ENCODE measurements at places on chromosomes 4 and X. TPM values are rescaled to one million over a fixed set of nuclear protein-coding genes. Genes with fewer than 3 reads are reported as not detected.

- H3K4me3 ChIP-seq: no peak overlapping the region
- no peak overlapping the region for H3K27ac ChIP-seq
- DNase-seq: no peak
- no peaks in the 10 kb centered on the region for H3K4me1 ChIP-seq
Measured at GRCh38 chr4:154625971-154626370, 13.5 kb upstream of the FGG start.

- peak; percentile 88 for DNase-seq
- H3K4me3 ChIP-seq: peak overlapping the region; percentile 82
- H3K27ac ChIP-seq: peak overlapping the region; percentile 26
- H3K4me1 ChIP-seq: peaks cover 9% of the 10 kb centered on the region
- H3K36me3 ChIP-seq: no peaks in the 10 kb centered on the region
Measured at GRCh38 chr4:54091637-54092404, 8.1 kb upstream of the GSX2 start.

DNA sequence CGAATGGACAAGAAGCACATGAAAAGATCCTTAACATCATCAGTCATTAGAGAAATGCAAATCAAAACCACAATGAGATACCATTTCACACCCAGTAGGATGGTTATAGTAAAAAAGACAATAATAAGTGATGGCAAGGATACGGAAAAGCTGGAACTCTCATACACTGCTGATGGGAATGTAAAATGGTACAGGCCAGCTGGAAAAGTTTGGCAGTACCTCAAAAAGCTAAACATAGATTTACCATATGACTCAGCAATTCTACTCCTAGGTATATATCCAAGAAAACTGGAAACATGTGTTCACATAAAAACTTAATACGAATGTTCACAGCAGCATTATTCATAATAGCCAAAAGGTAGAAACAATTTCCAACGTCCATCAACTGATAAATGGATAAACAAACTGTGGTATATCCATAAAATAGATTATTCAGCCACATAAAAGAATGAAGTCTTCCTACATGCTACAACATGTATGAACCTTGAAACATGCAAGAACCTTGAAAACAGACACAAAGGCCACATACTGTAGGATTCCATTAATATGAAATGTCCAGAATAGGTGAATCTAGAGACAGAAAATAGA lies 11.9 kb downstream of the RPS6KA3 start:
- no peaks in the 10 kb centered on the region for H3K36me3 ChIP-seq
- no peak overlapping the region for H3K27ac ChIP-seq

DNA sequence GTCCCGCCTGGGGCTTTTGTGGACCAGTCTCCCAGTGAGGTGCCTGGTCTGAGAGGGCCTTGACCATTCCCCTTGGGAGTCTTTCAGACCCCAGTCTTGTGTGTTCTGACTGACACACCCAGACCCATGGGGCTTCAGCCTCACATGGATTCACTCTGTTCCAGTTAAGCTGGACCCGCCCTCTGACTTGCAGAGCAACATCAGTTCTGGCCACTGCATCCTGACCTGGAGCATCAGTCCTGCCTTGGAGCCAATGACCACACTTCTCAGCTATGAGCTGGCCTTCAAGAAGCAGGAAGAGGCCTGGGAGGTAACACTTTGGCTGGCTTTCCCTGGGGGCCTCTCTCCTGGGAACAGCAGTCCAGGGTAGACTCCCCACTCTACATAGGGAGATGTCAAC lies 6.8 kb downstream of the IL9R start:
- no peaks in the 10 kb centered on the region for H3K27me3 ChIP-seq
- H3K27ac ChIP-seq: no peak overlapping the region
- no peak for DNase-seq

DNA sequence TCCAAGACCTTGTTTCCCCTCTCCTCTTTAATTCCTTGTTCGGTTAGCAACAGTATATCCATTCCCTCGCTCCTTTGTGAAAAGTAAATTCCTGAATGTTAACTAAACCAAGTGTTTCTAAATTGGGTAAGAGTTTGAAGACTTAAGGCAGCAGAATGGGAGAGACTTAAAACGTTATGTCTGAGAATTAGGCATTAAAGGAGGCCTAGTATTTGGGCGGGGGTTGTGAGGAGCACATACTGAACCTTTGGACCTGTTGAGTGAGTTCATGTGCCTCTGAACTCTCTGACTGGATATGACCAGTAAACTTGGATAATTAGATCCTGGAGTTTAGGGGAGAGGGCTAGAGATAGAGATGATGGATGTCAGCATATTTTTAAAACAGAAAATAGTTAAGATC lies 1.2 kb downstream of the MSMO1 start:
- H3K4me3 ChIP-seq: peak overlapping the region; percentile 72
- peaks cover 12% of the 10 kb centered on the region for H3K4me1 ChIP-seq
- no peak overlapping the region for H3K27ac ChIP-seq
- H3K36me3 ChIP-seq: no peaks in the 10 kb centered on the region

DNA sequence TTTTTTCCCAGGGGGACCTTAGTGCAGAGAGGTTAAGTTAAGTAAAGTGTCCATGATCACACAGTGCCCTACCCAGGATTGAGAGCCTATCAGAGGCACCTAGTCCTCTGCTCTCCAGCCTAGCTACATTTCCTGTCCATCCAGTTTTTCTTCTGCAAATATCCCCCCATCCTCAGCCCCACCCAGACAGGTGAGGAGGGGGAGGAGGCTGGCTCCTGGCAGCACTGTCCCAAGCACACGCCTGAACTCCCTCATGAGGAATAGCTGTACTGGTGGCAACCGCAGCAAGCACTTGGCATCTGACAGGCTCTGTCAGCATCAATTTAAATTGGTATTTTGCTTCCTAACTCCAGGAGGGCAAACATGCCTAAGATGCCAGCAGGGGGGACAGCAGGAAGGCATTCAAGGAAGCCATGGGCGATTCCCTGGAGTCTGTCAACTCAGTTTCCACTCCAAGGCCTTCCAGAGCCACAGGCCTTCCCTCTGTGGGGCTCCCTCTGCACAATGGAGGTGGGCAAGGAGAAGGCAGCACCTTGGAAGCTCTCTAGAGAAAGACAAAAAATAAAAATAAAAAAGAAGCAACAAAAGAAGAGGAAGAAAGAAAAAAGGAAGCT lies 6.4 kb upstream of the FRMPD3 start:
- H3K27me3 ChIP-seq: no peaks in the 10 kb centered on the region
- H3K36me3 ChIP-seq: no peaks in the 10 kb centered on the region
- DNase-seq: no peak
- H3K27ac ChIP-seq: no peak overlapping the region

- no peak overlapping the region for H3K27ac ChIP-seq
- no peak for DNase-seq
- no peak overlapping the region for H3K4me3 ChIP-seq
- H3K36me3 ChIP-seq: no peaks in the 10 kb centered on the region
- H3K27me3 ChIP-seq: no peaks in the 10 kb centered on the region
Measured at GRCh38 chrX:41877167-41877566, 46.2 kb downstream of the CASK start.

- no peaks in the 10 kb centered on the region for H3K27me3 ChIP-seq
- no peaks in the 10 kb centered on the region for H3K36me3 ChIP-seq
- H3K27ac ChIP-seq: no peak overlapping the region
- no peak overlapping the region for H3K4me3 ChIP-seq
- no peaks in the 10 kb centered on the region for H3K4me1 ChIP-seq
Measured at GRCh38 chrX:142040906-142041305, 137.2 kb downstream of the MAGEC1 start.

GRCh38 chrX:132737743-132738142 lies 220.7 kb downstream of the HS6ST2 start:
- H3K4me1 ChIP-seq: no peaks in the 10 kb centered on the region
- no peak for DNase-seq
- H3K4me3 ChIP-seq: no peak overlapping the region
- H3K27ac ChIP-seq: no peak overlapping the region
- no peaks in the 10 kb centered on the region for H3K27me3 ChIP-seq

DNA sequence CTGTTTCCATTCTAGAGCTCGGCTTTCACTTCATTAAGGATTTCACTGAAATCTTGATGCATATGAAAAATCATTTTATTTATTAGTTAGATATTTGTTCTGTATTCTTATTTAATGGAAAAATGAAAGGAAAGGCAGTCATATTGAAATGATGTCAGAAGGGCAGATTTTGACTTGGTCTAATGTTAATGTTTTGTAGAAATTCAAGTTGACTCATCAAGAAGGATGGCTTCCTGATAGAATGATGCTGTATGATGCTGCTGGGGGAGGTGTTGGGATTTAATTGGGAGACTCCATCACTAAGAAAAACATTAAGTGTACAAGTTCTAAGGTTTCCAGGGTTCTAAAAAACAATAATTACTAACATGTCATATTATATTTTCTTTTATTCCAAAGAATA lies 204.8 kb downstream of the PDGFC start:
- DNase-seq: no peak
- no peaks in the 10 kb centered on the region for H3K27me3 ChIP-seq
- H3K4me1 ChIP-seq: peaks cover 30% of the 10 kb centered on the region
- H3K27ac ChIP-seq: no peak overlapping the region
- peaks cover 7% of the 10 kb centered on the region for H3K36me3 ChIP-seq

DNA sequence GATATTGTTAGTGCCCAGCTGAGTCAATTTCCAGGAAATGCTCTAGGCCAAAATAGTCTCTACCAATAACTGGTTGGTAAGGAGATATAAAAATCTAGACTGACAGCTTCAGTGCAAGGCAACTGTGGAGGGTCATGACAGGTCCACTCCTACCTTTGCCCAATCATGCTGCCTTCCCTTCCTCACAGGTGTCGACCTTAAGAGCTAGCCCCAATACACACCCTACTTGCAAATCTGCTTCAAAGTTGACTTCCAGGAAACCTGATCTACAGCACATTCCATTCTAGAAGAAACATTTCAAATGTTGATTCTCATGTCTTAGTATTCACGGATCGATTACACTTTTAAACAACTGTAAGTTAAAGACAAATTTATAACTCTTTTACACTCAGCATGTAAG lies 1455.5 kb downstream of the TECRL start:
- no peak overlapping the region for H3K4me3 ChIP-seq
- no peaks in the 10 kb centered on the region for H3K4me1 ChIP-seq
- DNase-seq: no peak
- H3K36me3 ChIP-seq: no peaks in the 10 kb centered on the region

- H3K36me3 ChIP-seq: no peaks in the 10 kb centered on the region
- H3K4me1 ChIP-seq: peaks cover 5% of the 10 kb centered on the region
- no peaks in the 10 kb centered on the region for H3K27me3 ChIP-seq
- no peak overlapping the region for H3K27ac ChIP-seq
- DNase-seq: no peak
Measured at GRCh38 chr4:53713296-53713695, 122.0 kb upstream of the LNX1 start.

DNA sequence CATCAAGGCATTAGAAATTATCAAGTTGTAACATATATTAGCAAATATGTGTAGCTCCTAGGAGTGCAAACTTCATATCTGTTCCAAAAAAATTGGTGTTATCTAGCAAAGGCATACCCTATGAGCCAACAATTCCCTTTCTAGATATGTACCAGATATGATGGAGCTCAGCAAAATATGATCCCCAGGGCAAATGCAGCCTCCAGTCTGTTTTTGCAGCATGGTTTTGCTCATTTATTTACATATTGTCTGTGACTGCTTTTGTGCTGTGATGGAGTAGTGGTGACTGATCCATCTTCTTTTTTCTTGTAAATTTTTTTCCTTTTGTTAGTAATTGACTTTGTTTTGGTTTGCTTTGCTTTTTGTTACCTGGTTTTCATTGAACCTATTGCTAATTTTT lies 41.0 kb downstream of the CEP135 start:
- no peaks in the 10 kb centered on the region for H3K36me3 ChIP-seq
- no peak overlapping the region for H3K4me3 ChIP-seq
- no peak for DNase-seq
- no peaks in the 10 kb centered on the region for H3K27me3 ChIP-seq
- no peaks in the 10 kb centered on the region for H3K4me1 ChIP-seq
- H3K27ac ChIP-seq: no peak overlapping the region

DNA sequence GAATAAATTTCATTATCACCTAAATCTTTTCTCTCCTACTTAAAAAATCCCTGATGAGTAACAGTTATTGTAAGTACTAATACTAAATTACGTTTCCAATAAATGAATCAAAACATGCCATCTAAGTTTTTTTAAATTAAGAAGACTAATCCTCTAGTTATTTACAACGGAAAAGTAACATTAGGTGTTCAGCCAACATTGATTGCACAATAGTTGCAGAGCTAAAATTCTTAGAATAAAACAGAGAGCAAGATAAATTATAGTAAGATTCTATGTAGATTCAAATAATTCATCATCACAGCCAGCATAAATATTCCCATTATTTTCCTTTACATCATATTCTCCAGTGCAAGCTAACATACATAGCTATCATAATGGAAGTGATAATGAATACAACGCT lies 139.2 kb downstream of the HDX start:
- peak overlapping the region; percentile 39 for H3K4me3 ChIP-seq
- no peaks in the 10 kb centered on the region for H3K27me3 ChIP-seq
- no peak for DNase-seq
- no peaks in the 10 kb centered on the region for H3K4me1 ChIP-seq
- no peak overlapping the region for H3K27ac ChIP-seq

- H3K4me3 ChIP-seq: no peak overlapping the region
- H3K27me3 ChIP-seq: no peaks in the 10 kb centered on the region
- DNase-seq: no peak
- H3K36me3 ChIP-seq: no peaks in the 10 kb centered on the region
- no peak overlapping the region for H3K27ac ChIP-seq
- no peaks in the 10 kb centered on the region for H3K4me1 ChIP-seq
Measured at GRCh38 chr4:175412161-175412560, 399.9 kb downstream of the GPM6A start.

DNA sequence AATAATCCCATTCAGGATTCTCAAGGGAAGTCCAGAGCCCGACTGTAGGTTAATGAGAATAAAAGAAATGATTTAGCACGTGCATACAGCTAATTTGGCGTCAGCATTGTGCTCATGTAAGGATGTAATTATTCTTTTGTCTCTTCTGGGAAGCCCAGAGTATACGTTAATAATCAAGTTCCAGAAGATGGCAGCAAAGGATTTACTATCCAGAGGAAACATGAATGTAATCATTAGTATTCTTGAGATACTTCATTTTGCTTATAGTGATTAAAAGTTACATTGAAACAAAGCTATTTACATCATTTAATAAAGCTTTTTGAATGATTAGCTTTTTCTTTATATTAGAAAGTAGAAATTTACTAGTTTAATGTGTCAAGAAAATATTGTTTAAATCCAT lies 27.1 kb upstream of the MAP9 start:
- DNase-seq: no peak
- H3K4me1 ChIP-seq: no peaks in the 10 kb centered on the region
- no peaks in the 10 kb centered on the region for H3K36me3 ChIP-seq
- H3K27ac ChIP-seq: no peak overlapping the region

GRCh38 chrX:117335209-117335608 lies 781.4 kb downstream of the KLHL13 start:
- no peaks in the 10 kb centered on the region for H3K27me3 ChIP-seq
- no peak overlapping the region for H3K27ac ChIP-seq
- no peaks in the 10 kb centered on the region for H3K36me3 ChIP-seq

GRCh38 chr4:76499461-76499860 lies 64.4 kb downstream of the SHROOM3 start:
- H3K36me3 ChIP-seq: no peaks in the 10 kb centered on the region
- H3K27ac ChIP-seq: no peak overlapping the region
- no peak for DNase-seq
- H3K27me3 ChIP-seq: no peaks in the 10 kb centered on the region
- H3K4me1 ChIP-seq: no peaks in the 10 kb centered on the region

Gene SLC49A3
- 17.7 TPM for total RNA-seq

Gene CPLX1
- 1.1 TPM for total RNA-seq

Gene ASB9
- total RNA-seq: 3.6 TPM

Gene RAB40A
- 1.5 TPM for total RNA-seq

Gene MPP1
- total RNA-seq: 65.3 TPM

Gene FRMD7
- not detected for total RNA-seq

Gene TLR3
- 19.9 TPM for total RNA-seq

Gene REST
- 86.5 TPM for total RNA-seq

Gene CSAG1
- total RNA-seq: not detected

Gene AMOT
- 3.9 TPM for total RNA-seq

Gene TEX13C
- not detected for total RNA-seq

Gene UFSP2
- 8.6 TPM for total RNA-seq
